Brain pericyte (primary cell): ENCODE measurements at places on chromosomes 6 and 20.

- DNase-seq, result no peak
These were observed 50.1 kb upstream of the E2F3 start for GRCh38 chr6:20351534-20351933.

DNA sequence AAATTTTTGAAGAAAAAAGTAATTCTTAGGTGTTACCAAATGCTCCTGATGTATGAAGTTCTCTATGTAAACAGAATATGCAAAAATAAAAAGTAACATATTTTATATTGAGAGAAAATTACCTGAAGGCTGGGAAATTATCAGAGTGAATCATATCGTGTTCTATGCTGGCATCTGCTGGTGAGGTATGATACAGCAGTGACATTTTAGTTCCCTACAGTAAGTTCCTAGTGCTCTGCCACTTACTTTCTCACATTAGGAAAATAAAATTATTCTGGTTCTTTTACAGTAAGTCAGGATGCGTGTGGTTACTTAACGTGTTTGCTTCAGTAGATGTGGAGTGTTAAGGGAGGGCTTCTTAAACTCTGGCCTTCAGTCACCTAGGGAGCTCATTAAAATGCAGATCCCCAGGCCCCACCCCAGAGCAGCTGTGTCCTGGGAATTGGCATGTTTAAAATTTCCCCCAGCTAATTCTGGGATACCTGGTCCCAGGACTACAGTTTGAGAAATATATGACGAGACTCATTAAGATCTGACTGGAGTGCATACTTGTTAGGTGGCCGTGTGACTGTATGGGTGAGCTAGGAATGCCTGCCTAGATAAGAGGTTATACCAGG lies 3.2 kb downstream of the ACTR5 start:
- no peak for DNase-seq

- DNase-seq, result no peak
These were observed 1354.6 kb downstream of the HACE1 start for GRCh38 chr6:103505155-103505518.

DNA sequence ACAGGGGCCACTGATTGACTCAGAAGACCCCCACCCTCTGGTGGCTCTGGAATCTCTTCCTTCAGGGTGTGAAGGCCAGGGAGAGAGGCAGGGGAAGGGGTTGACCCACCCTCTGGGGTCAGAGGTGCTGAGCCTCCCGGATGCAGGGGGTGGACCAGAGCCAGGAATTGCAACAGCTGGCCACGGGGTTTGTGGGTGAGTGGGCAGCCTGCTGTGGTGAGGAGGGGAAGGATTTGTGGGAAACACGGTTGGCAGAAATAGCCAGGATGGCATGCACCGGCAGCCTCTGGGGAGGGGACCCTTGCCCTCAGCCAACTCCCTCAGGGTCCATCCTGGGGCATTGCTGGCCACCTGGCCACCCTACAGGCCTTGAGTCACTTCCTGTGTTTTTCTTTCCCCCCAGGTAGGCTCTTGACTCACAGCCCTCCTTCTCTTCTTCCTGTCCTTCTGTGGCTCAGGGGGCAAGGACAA lies 92.8 kb downstream of the MRPL14 start:
- no peak for DNase-seq

DNA sequence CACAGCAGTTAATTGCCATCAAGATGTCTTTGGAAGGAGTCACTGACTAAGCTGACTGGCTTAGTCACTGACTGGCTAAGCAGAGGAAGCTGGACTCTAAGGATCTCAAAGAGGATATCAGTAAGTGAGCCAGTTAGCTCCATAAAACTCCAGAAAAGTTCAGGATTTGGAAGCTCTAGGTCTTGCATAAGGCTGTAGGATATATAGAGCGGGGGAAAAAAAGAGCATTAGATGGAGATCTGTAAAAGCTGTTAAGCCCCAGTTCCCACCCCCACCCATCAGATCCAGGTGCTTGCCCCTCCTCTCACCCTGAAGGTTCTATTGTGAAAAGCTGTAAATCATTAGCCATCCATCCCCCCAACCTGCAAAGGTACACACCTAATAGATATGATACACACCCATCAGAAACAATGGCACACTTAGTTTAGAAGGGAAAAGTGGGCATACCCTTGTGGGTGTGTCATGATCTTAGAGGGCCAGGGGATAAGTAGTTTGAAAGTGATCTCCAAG lies 32.2 kb downstream of the CARMIL1 start:
- no peak for DNase-seq

- DNase-seq, result no peak
These were observed 68.0 kb downstream of the CYB5R4 start for GRCh38 chr6:83927470-83927869.

DNA sequence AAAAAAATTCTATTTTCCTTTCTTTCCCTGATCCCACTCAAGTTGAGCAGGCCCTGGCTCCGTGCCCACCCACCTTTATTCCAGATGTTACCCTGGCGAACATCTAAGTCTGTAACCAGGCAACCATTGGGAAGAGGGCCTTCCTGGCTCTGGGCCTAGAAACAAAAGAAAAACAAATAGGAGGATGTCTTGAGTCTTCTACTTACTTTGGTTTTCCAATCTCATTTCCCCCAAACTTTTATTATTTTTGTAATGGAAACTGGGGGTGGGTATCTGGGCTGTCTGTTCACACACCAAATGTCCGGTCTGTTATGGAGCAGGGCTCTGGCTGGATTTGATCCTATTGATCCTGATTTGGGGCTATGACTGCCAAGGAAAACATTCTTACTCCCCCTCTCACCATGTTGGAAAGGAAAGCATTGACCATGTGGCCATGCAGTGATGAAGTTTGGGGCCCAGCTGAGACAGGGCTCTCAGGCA lies 744.1 kb downstream of the DHX35 start:
- no peak for DNase-seq

GRCh38 chr20:39259010-39259803 lies 297.1 kb downstream of the DHX35 start:
- DNase-seq, result no peak

DNA sequence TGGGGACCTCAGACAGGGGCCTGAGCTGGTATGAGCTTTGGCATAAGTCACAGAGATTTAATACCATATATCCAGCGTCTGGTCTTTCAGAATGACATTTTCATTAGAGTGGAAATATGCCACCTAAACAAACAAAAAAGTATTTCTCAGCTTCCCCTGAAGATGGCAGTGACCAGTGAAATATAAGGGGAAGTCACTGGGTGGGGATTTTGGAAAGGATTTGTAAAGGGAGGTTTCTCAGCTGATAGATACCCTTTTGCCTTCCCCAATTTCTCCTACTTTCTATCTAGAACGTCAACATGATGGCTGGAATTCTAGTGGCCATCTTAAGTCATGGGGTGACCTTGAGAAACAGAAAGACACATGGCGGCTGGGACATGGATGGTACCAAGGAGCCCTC lies 137.7 kb upstream of the LRFN2 start:
- no peak for DNase-seq

DNA sequence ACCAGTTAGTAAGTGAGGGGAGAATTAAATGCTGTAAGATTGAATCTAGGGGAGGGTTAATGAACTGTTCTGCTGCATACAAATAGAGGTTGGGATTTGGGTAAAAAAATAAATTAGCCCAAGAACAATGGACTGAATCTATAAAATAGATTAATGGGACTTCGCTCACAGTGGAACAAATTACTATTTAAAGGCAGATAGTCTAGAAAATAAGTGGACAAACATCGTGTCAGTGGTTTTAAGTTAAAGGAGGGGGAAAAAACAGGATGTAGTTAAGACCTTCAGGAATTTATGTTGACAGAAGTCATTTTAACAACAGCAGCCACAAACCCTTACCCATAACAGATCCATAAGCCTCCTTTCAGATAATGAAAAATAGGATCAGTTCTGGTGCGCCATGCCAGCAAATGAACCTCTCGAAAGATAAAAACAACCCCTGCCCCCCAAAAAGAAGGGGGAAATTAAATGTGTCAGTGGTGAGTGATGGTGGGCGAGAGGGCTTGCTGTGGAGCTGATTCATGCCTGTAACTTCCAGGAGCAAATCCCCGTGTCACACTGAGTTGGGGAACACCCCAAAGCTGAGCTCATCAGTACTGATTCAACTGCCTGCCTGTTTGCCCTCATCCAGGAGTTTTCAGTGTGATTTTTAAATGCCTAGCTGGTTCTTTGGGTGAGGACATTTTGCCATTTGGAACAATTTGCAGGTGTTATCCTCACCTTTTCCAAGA lies 86.8 kb downstream of the PPP1R14C start:
- no peak for DNase-seq

DNA sequence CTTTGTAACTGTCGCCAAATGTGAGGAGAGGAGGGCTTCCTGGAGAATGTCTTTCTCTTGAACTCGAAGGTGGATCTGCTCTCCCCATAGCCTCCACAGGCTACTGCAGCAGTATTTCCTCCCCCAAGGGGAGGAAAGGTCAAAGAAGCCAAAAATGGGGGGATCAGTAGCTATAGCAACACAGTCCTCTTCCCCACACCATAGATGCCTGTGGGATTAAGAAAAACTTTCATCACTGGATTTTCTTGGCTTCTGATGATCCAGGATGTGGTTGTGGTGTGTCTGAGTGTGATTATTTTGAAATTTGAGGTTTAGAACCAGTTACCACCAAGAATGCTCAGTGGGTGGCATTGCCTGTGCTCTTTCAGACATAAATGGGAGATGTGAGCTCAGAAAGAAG lies 140.1 kb upstream of the SPACA1 start:
- no peak for DNase-seq

DNA sequence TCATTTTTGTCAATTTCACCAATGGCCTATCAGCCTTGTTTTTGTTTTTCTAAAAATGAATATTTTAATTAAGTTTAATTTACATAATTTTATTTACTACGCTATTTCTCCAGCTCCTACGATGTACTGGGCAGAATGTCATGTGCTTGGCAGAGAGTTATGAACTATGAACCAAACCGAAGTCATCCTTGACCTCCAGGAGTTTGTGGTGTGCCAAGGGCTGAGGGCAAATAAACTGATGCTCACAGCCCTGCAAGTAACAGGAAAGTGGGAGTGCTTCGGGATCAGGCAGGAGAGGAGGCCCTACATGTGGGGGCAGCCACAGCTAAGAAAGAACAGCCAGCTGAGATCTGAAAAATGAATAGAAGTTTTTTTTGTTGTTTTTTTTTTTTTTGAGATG lies 38.6 kb downstream of the ZNF217 start:
- no peak for DNase-seq

DNA sequence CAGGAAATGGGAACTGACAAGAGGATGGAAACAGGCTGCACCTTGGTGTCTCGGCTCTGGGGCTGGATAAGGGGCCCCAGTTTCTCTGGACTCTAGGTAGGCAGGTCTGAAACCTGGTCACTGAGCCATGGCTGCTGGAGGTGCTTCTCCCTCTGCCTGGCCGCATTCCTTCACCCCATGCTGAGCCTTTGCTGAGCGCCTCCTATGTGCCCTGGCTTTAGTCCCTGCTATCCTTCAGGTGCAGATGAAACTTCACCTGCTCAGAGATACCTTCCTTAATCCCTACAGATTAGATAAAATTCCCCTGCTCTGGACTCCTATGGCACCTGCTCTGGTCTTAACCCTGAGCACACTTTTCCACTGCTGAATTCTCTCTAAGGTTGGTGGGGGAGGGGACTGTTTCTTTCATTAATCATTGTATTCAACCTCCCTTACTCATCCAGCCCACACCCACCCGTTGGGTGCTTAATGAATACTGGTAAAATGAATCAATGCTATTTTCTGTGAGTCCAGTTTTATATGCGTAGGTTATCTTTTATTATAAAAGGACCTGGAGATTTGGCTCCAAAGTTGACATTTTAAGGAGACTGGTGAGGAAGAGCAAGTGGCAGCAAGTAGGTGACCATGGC lies 19.3 kb downstream of the MYLK4 start:
- no peak for DNase-seq

DNA sequence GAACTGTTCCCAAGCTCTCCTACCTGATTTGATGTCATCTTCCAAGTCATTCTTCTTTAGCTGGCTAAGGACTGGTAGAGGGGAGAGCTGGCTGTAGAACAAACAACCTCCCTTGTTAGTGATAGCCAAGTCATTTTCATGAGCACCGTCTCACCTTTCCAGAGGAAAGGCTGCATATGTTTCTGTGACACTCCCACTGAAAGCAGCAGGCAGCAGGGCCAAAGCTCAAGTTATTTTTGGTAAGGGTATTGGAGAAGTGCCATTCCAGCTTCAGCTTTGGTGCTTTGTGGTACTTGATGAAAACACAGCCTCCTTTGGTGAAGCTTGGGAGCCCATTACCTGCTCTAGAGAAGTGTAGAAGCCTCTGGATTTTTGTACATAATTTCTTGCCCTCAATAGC lies 5.4 kb upstream of the DOK5 start:
- DNase-seq, result no peak

DNA sequence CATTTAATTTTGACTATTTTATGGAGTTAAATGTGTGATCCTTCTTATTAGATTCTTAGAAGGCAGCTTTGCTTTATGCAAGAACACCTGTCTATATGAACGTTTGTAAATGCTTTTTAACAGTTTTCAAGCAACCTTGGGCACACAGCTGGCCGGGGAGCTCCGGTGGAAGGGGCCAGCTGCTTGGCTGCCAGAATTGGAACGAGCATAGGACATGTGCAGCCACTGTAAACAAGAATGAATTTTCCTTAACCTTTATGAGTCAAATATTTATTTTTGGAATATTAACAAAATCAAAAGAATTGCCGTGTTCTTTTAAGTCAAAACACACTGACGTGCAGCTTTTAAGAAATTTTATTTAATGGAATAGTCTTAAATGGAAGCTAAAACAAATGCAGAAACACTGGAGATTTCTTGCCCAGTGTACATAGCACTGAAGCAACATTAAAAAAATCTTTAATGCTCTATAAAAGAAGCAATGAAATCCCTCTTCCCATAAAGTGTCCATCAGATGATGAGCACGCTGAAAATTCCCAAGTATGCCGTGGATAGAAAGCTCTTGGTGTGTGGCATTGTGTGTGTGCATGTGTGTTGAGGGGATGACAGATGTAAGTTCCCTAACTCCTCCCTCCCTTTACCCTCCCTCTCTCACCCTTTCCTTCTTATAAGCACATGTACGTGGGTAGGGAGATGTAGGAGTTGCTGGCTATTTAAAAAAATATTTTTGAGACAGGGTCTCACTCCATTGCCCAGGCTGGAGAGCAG lies 208.9 kb upstream of the EXOC2 start:
- DNase-seq, result no peak

DNA sequence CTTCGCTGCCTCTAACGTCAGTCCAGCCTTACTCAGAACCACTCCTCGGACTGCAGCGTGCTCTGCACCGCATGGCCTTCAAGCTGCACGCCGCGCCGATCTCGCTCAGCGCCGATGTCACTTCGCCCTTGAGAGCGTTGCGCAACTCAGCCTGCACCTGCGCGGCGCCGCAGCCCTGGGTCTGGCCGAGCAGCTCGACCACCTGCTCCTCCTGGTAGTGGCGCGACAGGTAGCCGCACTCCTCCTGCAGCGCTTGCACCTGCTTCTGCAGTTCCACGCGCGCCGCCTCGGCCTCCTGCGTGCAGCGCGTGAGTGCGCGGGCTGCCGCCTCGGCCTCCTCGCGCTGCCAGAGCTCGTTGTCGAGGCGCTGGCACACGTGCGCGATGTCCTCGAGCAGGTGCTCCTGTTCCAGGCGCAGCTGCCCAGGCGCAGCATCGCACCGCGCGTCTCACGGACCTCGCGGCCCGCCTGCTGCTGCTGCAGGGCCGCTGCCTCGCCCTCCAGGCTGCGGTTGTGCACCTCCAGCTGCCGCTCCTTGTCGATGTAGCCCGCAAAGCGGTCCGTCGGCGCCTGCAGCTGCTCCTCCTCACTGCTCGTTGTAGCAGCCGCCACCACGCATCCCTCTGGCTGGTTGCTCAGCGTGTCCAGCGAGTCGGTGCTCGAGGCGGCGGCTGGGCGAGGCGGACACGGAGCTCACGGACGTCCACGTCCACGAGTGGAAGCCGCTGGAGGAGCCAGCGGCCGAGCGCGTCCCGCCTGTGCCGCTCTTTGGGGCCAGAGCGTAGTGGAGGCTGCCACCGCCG lies 380.6 kb upstream of the CHD6 start:
- no peak for DNase-seq

- DNase-seq, result no peak
These were observed 3.9 kb downstream of the JAG1 start for GRCh38 chr20:10669843-10670446.
